Stimulated activated memory B cell treated with anti-CD40 and anti-IgM and Interleukin-4, amounts not matched to agents 10 μg/mL and 1 μg/mL and 100 μg/mL, for 72 hours (primary cell): ENCODE measurements at places on chromosomes 3 and 15.

- ATAC-seq: peak; percentile 78
These were observed 6.2 kb downstream of the STIMATE start for GRCh38 chr3:52891164-52891563.

- no peak for ATAC-seq
These were observed 9.6 kb downstream of the SLC6A6 start for GRCh38 chr3:14411988-14412387.

DNA sequence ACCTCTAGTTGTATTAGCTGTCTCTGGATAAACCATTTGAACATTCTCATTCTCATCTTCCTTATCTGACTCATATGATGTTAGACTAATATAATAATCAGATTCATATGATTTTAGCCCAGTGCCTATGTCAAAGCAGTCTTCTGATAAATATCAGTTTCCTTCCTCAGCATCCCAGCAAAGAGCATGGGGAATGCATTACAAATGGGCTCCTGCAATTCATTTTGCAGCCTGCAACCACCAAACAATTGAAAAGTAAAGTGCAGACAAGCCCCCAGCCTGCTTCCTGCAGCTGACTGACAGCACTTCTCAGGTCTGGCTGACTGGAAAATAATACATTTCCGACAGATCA is 78.2 kb upstream of the STAC start:
- no peak for ATAC-seq

- no peak for ATAC-seq
These were observed 457.8 kb upstream of the ROBO2 start for GRCh38 chr3:76582098-76582497.

- no peak for ATAC-seq
These were observed 75.6 kb downstream of the ST6GAL1 start for GRCh38 chr3:187005827-187006481.

- no peak for ATAC-seq
These were observed 5.2 kb downstream of the TPRA1 start for GRCh38 chr3:127585163-127585812.

- peak; percentile 53 for ATAC-seq
These were observed 28.2 kb downstream of the C3orf62 start for GRCh38 chr3:49248840-49249227.

DNA sequence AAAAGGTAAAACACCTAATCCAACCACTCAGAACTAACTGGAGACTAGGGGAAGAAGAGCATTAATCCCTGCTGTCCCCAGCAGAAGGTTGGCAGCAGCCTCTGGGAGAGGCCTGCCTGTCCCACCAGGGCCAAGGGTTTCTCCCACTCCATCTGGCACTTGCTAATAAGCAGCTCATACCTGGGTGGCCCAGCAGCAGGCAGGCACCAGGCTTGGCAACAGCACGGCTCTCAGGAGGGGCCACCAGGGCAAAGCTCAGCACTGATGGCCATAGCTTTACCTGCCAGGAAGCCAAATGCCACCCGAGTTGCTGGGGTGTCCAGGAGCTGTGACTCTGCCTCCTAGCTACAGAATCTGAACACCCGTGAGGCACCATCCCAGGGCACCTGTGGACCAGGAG is 58.3 kb downstream of the BOC start:
- ATAC-seq: no peak

GRCh38 chr3:58287354-58287753 is 18.7 kb upstream of the RPP14 start:
- ATAC-seq: no peak

DNA sequence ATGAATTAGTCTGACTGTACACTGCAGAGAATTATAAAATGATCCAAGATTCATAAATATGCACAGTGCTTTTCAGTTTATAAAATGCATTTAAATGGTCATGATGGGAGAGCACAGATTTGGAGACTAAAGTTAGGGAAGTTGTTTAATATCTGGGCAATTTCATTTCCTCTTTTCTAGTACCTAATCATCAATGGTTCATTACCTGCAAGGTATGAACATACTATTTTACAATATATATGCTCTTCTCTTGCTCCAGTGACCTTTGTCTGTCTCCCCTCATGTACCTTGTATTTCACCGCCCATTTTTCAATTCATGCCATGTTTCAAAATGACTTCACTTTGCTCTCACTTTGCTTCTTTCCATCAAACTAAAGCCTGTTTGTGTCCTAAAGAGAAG is 114.5 kb downstream of the SUCNR1 start:
- ATAC-seq: no peak

DNA sequence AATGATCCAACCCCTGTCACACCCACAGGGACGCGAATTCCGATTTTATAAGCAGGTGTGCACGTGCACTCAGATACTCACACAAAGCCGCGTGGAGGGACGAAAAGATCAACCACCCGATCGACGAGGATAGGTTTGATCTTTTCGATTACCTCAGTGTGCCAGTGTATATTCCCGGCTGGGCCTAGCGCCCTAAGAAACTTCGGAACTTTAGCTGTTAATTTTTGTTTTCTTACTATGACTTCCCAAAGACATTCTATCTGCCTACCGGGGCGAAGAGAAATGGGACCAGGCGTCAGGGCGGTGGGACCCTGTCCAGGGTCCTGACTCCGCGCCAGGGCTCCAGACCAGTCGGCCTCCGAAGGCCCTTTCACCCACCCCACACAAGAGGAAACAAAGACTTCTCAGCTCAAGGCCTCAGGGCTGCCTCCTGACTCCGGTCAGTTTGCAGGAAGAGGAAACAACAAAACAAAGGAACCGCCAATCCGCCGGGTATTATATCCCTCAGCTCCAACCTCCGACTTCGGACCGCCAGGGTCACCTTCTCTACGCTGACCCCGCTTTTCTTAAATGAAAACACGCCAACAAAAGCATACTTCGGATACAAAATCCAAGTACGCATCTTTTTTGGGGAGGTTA is 6.8 kb downstream of the ONECUT1 start:
- ATAC-seq: no peak

DNA sequence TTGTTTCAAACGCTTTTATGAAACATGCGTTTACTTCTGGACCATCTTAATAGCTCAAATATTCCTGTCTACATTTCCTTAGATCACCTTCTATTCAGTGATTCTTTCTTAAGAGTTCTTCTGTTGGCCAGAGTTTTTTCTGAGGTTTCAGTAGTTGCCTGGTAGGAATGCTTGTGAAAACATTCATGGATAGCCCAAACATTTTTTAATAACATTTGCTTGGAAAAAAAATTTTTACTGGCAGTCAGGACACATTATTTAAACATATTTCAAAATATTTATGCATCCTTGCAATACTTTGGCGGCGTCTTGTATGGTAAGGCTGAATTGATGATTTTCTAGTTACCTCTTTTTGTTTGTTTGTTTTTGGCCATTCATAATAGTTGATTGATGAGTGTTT is 47.4 kb upstream of the ZBTB20 start:
- ATAC-seq: no peak

DNA sequence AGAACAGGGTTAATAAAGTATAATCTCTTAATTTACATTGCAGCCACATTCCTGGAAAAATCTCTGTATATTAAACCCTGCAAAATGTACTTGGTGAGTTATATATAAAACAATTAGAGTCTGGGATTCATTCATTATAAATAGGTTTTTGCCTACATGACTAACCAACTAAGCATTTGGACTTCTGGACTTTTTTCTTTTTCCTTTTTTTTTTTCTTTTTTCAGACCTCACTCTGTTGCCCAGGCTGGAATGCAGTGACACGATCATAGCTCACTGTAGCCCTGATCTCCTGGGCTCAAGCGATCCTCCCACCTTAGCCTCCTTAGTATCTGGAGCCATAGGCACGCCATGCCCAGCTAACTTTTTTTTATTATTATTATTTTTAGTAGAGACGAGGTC is 4.5 kb downstream of the DNAJC13 start:
- no peak for ATAC-seq

DNA sequence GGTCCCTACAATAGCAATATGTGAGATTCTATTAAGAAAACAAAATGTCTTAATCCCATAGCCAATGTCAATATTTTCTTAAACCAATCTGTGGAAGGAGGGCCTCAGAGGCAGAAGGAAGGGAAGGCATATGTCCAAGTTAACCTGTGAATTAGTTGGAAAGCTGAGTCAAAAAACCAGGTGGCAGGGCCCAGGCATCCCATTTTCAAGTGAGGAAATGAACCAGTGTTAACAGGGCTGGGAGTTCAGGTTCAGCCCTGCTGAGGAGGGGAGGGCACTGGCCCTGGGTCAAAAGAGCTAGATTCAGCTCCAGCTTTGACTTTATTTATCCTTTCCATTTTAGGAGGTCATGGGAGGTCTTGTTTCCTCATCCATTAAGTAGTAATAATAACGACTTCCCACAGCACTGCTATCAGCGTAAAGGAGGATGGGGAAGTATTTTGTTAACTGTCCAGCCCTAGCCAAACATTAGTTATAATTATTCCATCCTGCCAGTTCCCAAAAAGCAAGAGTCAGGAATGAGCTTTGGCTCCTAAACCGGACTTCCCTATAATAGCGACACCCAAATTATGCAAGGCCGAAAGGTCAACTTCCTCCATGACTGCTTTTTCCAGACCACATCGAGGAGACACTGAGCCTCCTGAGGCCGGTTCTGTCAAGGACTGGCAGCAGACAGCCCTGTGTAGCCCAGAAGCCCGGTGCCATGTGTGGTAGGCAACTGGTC is 3.2 kb downstream of the MASP1 start:
- ATAC-seq: no peak

DNA sequence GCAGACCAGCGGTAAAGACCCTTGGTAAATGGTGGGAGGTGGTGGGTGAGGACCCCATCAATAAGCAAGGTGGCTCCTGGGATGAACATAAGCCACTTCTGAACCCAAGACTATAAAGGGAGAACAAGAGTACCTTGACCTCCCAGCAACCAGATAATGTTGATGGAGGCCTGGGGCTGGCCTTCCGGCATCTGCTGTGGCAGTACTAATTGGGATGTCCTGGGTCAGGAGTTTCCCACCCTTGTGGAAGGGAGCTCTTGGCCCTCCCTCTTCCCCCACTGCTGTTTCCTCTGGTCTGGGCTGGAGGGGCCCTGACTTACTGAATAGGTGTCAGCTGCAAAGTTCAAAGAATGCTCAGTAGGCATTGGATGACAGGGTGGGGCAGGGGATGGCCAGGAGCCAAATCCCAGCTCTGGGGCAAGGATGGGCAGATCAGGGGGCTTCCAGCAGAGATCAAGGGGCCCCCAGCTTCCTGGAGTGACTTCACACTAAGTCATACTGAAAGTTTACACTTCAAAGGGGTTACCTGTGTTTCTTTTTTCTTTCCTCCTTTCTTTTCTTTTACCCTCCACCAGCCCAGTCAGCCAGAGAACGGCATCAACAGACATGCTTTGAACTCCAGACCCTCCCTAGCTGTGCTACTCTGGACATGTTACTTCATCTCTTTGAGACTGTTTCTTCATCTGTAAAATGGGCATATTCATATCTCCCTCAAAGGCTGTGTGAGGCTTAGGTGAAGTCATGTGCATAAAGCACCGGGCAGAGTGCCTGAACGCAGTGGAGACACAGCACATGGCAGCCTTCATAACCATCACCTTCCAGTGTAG is 1.5 kb downstream of the RBP1 start:
- ATAC-seq: no peak

DNA sequence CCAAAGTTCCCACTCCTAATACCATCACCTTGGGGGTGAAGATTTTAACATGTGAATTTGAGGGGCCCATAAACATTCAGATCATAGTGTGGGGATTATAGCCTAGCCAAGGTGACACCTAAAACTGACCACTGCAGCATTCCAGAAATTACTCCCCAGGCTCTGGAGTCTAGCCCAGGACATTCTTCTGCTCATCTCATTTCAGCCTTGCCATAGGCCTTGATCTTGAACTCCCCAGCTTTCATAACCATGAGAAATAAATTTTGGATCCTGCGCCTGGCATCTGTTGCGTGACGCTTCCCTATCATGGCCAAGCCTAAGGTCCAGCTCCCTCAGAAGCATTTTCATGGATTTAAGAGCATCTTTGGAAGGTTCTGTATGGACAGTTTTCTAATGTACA is 502.9 kb upstream of the THBS1 start:
- ATAC-seq: no peak

DNA sequence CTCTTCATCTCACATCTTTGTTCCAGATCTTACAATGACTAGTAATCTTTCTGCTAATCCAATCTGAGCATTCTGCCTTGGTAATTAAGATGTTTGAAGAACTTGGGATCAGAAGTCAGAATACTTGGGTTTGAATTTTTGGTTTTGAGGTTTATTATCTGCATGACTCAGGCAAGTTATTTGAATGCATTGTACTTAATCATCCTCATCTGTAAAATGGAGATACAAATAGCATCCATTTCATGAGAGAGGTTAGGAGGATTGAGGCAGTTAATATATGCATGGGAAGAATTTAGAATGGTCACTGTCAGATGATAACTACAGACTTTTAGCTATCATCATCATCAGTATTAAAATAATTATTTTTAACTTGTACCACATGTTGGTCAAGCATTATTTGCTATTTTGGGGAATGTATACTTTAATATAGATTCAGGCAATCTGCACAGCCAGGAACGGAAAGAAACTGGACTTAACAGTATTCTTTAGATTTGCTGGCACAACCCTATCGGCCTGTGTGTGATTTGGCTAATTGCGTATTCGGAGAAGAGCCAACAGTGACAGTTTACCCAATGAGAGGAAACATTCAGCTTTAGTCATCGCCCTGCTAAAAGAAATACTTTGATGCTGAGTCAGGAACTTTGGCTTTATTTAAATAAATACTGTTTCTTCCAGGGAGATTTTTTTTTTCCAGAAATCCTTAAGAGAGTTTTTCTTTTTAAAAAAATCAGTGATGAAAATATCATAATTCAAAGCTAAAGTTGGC is 600.0 kb downstream of the ROBO1 start:
- ATAC-seq: no peak

GRCh38 chr3:188343894-188344293 is 189.9 kb downstream of the LPP start:
- ATAC-seq: no peak

DNA sequence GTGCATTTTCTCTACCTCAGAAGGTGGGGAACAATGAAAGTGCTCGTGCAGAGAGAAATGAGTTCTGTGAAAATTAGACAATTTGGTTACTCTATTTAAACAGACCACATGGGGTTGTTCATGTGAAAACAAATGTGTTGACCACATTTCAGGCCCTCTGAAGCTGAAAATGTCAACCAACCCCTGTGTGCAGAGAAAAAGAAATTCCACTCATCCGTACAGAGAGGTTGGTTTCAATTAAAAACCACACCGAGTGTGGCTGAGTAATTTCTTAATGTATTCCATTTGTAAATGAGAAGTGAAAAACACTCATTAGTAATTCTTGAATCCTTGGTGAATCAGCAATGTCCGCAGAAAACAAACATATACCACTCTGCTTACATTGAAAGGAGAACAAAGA is 46.9 kb upstream of the SLC7A14 start:
- ATAC-seq: peak; percentile 88
